ENCODE measurements at places on chromosomes 12 and 14.

DNA sequence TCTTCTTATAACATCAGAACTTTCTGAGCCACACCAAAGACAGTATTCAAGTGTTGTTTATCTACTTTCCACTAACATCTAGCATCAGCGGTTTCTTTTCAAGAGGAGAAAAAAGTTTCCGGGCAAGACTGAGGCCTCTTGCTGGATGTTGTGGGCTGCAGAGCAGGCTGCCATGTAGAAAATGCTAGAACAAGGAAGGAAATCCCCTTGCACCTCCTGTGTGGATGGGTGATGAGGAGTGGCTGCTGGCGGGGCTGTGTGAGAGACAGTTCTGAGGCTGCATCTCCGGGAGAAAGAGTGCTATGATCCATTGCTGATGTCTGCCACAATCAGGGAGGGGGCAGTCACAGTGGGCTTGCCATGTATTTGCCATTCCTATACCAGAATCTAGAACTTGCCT lies 37.8 kb upstream of the PPP1CC start:
- DNase-seq = peak; percentile 64

GRCh38 chr12:47419497-47419896 lies 286.3 kb downstream of the RPAP3 start:
- no peak for DNase-seq

DNA sequence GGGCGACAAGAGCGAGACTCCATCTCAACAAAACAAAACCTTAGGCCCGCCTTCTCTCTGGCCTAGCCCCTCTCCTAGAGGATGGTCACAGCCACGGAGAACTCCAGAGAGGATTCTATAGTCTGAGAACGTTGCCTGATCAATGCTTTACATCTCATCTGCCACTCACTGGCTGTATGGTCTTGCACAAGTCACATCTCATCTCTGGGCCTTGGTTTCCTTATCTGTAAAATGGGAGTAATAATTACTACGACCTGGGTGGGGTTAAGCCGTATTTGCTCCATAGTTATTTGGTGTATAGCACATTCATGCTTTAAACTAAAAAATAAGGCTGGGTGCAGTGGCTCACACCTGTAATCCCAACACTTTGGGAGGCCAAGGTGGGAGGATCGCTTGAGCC lies 8.5 kb downstream of the TRPV4 start:
- no peak for DNase-seq

DNA sequence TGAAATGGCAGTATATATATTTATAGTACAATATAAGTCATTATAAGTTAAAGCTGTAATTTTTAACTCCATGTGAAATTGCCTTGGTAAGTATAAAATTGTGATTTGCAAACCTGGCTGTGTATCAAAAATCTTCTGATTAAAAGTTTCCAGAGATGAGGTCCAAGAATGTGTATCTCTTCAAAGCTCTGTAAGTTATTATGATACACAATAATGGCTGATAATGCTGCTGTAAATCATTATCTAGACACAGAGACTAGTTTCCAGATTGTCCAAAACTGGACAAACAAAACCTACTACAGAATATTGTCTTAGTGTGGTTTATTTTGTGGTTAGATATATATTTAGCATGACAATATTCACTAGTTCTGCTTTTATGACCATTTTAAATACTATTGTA lies 514.8 kb downstream of the SLC6A15 start:
- DNase-seq = no peak

GRCh38 chr14:99574099-99574880 lies 29.7 kb downstream of the CCDC85C start:
- DNase-seq = no peak

DNA sequence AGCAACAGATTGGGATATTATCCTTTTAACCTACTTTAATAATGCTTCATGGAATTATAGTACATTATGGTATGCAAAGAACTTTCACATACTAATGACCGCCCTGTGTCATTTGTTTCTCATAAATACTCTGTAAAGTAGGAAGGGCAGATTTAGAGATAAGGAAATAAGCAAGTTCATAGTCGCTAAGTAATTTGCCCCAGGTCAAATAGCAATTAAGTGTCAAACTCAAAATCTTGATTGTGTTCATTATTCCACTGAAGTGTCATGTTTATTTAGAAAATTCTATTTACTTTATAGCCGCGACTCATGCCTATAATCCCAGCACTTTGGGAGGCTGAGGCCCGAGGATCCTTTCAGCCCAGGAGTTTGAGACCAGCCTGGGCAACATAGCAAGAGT lies 98.7 kb upstream of the ATF1 start:
- no peak for DNase-seq

DNA sequence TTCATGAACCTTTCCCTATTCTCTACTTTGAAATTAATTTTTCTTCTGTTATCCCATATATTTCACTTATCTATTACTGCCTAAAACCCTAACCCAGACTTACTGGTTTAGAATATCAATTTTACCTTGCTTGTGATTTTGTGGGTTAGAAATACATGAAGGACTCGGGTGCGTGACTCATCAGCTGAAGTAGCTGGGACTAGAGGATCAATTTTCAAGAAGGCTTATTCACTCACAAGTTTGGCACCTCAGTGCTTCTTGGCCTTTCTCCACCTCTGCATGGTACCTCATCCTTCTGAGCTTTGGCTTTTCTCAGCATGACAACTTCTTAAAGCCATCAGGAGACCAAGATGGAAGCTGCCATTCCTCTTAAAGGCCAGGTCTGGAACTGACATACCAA lies 57.8 kb downstream of the TMEM117 start:
- no peak for DNase-seq

- DNase-seq = peak; percentile 64
These were observed at the start of gene CD4 for GRCh38 chr12:6788972-6789924. TSS of gene CD4 (plus strand) at chr12:6789528. CDS start at chr12:6800139, 10,611 bp downstream.

DNA sequence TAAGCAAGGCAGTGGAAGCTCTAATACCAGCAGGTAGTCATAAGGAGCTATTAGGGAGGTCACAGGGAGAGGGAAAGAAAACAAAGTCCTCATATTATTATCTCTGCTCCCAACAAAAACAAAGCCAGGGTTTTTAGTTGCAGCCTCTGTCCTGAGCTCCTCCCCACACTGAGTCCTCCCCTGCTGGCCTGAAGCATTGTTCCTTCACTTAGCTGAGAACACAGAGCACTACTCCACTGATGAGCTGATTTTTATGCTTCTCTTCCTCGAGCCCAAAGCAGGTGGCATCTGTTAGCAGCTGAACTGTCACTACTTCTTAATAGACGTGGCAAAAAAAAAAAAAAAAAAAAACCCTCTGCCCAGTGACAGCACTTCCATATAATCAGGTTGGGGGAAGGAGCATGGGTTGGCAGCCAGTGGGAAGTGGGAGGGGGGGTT lies 10.5 kb upstream of the STAC3 start:
- no peak for DNase-seq

GRCh38 chr12:30823764-30824163 lies 69.0 kb upstream of the CAPRIN2 start:
- no peak for DNase-seq

DNA sequence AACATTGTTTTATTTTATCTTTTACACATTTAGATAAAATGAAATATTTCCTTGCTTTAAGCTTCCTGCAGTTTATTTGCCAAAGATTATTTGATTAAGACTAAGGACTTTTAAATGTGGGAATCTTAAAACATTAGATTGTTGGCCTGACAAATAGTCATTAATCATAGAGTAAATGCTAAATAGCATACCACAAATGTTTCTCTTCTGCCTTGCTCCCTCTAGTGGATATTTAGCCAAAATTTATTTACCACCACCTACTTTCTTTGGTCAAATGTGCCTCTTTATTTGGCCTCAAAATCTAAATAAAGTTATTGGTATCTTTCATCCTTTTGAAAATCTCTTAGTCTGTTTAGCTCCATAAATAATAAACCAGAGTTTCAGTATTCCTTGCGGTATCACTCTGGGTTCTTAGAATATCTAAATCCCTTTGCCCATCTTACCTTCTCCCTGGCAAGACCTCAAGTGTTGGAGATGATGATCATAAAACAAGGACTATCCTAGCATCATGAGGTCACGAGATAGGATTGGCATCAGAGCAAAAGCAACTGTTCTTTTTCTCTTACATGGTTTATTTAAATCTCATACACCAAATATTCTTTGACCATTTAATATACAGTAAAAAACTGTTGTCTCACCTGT lies 150.6 kb upstream of the AEBP2 start:
- no peak for DNase-seq
